ENCODE measurements at places on chromosomes 5 and 9. TPM values are rescaled to one million over a fixed set of nuclear protein-coding genes. Genes with fewer than 3 reads are reported as not detected.
A peak's percentile ranks its signal among the peaks of the same experiment; 100 is the strongest.

- DNase-seq, result no peak
Observed at GRCh38 chr9:76701441-76702039, 62.7 kb upstream of the PCA3 start.

GRCh38 chr9:116939614-116940013, 252.5 kb downstream of the TRIM32 start:
- DNase-seq, result no peak

The PALM2AKAP2 gene
- 5.0 TPM for polyA plus RNA-seq

- no peak for DNase-seq
Observed at GRCh38 chr5:150246835-150247234, 42.7 kb downstream of the CAMK2A start.

DNA sequence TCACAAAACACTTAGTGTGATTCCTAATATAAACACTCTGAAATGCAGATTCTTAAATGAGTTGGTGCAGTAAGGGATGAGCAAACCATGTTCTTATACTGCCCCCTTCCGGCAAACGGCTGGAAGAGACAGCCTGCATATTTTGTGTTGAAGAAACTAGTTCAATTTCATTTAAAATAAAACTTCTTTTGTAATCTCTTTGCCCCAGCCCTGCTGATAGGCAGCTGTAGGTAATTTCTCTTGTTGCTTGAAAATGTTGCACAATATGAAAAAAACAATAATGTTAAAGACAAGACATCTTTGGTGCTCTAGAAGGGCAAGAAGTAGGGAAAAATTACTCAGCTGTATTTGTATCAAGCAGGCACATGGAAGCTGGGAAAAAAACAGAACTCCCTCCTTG, 89.7 kb upstream of the CCNG1 start:
- DNase-seq, result peak; percentile 8

The PCDHGA8 gene
- 0.93 TPM for polyA plus RNA-seq

- DNase-seq, result no peak
Observed at GRCh38 chr5:112762113-112762810, 24.6 kb downstream of the APC start.

DNA sequence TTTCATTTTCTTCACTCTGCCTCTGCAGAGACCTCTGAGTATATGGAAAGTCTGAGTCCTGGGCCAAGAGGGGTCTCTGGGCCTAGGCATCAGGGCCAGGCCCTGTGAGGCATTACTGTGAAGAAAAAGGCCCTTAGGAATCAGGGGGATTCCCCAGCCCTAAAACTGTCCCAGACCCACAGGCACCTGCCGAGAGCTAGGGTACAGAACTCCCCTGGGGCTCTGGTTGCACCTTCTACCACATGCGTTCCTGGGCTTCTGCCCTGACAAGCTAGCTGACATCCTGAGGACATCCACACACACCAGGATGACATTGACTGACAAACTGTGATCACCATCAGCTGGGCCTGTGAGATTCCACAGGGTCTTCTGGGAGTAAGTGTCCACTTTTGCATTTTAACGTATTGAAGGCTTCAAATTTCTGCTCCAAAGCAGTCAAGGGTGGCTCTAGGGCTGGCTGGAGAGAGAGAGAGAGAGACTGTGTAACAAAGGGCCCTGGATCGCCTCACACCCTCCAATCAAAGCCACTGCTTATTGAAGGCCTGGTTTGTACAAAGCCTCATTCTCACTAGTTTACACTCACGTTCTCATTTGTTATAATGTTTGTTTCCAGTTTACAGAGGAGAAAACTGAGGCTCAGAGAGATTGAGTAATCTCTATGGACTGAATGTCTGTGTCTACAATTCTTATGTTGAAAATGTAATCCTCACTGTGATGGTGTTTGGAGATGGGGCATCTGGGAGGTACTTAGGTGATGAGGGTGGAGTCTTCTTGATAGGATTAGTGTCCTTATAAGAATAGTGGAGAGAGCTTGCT, 45.1 kb downstream of the TGFBI start:
- DNase-seq, result no peak

The MLANA gene
- not detected for polyA plus RNA-seq

DNA sequence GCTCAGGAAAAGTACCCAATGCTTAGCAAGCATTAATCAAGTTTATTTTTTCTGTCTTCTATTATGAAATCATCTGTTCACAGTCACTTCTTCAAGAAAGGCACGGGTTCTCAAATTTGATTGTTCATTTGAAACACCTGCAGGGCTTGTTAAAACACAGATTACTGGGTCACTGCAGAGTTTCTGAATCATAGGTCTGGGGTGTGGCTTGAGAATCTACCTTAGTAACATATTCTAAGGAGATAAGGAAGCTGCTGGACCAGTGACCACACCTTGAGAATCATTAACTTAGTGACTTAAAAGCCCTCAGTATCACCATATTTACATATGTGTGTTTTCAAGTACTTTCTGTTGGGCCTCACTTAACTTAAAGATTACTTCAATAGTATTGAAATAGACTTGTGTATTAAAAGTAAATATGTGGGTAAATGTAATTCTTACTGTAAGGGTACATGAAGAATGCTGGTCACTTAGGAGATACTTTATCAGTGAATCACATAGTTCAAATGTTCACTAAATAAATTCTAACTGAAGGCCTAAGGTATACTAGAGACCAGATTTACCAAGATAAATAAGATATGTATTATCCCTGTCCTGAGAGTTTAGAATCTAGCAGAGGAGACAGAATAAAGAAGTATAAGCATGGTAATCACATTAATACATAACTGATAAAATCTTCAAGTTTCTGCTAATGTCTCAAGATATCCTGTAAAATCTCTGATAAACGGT, 1342.1 kb upstream of the C9orf72 start:
- no peak for DNase-seq

GRCh38 chr9:27628311-27628710, 55.0 kb upstream of the C9orf72 start:
- no peak for DNase-seq

The OTP gene
- not detected for polyA plus RNA-seq

GRCh38 chr5:64811050-64811640, 42.4 kb downstream of the CWC27 start:
- DNase-seq, result peak; percentile 27

DNA sequence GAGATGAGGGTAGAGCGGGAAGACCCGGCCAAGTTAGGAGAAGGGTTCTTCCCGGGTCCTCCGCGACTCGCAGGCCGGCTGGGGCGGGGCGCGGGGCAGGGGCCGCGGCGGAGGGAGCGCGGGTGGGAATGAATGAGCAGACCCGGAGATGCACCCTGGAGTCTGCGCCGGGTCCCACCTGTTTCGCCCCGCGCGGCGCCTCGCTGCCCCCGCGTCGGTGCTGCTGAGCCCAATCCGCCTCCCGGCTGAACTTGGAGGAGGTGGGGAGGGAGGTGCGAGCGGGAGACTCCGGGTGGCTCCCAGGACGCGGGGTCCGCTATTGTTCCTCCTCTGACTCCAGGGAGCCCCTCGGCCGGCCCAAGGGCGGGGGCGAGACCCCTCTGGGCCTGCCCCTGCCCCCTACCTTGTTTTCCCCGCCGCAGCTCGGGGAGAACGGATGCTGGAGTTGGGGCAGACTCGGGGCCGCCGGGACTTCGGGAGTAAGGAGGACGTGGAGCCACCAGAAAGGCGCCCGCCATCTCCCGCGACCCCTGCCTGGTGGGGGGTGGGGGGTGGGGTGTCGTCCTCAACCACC, 659 bp downstream of the RAI14 start:
- no peak for DNase-seq

DNA sequence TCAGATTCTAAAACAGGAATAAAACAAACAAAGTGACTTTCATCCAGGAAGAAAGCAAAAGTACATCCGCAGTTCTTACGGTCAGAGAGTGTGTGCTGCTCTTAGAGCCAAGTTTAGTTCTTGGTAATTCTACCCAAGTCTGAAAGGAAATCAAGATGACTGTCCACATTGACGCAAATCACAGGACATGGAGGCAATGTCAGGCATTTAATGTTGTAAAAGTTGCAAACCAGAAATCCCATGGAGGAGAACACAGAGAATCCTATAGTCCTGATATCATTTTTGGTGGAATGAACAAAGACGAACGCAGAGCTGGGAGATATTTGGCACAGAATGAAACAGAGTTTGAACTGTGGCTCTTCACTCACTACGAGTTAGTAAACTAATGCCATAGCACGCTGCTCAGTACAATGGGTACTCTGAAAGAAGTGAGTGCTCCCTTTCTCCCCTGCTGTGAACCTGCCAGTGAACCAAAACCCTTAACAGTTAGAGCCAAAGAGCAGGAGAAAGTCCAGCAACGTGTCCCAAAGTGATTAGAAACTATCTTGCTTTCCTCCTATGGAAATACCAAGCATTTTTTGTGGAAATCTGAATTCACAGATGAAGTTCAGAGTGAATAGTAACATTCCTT, 74.3 kb downstream of the MUSK start:
- DNase-seq, result peak; percentile 59

GRCh38 chr9:134247918-134248631, 78.2 kb upstream of the RXRA start:
- DNase-seq, result no peak

DNA sequence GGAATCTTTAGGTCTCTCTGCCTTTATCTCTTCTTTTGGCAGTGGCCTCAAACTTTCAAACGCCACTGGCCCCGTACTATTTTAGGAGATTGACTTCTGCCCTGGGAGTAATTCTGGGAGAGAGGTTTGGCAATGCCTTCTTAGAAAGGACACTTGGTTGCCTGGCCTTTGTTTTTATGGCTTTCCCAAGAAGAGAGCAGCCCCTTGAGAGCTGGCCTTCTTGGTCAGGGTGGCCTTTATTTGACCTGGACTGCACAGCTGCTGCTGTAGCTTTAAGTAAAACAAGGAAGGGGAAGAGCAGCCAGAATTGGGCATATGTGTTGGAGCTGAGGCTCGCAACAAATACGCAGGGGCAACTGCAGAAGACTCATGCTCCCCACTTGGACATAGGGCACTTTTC, 60.8 kb downstream of the PTPN3 start:
- no peak for DNase-seq

- DNase-seq, result no peak
Observed at GRCh38 chr5:8857051-8857450, 688.8 kb downstream of the SEMA5A start.

DNA sequence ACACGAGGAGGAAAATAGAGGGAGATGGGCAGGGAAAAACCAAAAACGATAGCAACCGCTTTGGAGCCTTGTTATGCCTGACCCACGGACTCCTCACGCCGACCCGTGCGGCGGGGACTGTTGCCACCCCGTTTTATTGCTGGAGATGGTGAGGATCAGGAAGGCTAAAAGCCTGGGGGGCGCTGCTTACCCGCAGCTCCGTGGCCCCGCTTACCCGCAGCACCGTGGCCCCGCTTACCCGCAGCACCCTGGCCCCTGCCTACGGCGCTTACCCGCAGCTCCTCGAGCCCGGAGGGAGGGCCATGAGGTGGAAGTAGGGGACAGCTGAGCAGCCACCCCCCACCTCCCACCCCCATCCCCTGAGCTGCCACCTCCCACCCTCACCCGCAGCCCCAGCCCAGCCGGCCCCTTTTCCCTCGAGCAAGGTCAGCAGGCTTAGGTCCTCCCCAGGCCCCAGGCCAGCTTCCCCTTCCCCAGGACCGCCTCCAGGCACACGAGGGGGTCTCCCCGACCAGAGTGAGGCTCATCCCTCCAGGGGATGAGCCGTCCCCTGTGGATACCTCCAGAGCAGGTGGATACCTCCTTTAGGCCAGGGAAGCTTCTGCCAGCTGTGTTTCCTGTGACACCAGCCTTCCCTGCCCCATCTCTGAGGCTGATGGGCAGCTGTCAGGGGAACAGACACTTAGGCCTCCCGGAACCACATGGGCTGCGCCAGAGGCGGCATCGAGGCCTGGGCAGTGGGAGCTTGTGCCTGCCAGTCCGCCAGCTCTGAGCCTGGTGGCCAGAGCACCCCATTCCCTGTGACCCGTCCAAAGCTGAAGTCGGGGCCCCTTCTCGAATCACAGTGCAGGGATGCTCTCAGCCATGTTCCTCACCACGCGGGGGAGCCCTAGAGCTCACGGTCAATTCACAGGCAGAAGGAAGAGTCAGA, 92.3 kb downstream of the LMX1B start:
- DNase-seq, result no peak

The RAI14 gene
- 211 TPM for polyA plus RNA-seq

DNA sequence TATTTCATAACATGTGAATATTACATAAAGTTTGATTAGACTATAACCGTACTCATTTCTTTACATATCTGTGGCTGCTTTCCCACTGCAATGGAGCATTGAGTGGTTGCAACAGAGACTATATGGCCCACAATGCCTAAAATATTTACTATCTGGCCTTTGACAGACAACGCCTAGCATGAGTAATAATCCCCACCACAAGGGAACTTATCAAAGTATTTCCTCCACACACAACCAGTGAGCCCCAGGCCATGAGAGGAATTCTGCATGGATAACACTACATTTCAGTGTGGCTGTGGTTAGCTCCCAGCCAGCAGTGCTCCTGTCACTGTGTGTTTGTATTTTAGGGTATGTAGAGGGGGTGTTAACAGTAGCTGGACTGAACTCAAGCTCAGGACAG, 54.8 kb downstream of the FAM81B start:
- no peak for DNase-seq

GRCh38 chr9:119273325-119273904, 95.8 kb downstream of the BRINP1 start:
- DNase-seq, result no peak

The CENPK gene
- 4.2 TPM for polyA plus RNA-seq

- DNase-seq, result no peak
Observed at GRCh38 chr9:96154081-96154480, 147.9 kb downstream of the HSD17B3 start.

DNA sequence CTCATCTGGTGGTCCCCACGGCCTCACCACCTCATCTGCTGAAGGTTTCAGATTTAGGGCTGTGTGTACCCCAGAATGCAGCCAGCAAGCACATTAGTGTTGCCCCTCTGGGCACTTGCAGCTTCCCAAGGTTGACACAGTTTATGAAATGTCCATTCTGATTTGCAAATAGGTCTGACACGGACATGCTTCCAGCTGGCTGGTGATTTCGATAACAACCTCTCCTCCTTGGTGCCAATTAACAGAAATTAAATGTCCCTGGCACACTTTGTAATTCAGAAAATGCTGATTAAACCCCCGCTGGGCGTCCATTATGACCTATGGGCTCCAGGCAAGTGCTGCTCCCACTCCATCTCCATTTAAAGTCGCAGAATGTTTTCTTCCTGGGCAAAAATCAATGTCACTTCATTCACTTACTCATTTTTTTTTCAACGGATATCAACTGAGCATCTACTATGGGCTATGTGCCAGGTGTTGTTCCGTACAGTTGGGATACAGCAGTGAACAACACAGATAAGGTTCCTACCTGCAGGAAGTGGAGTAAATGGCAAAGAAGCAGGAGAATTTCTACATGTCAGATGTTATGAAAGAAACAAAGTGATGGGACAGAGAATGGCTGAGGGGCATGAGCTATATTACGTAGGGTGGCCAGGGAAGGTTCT, 32.0 kb downstream of the PLAC8L1 start:
- no peak for DNase-seq

The C5orf58 gene
- not detected for polyA plus RNA-seq

GRCh38 chr5:144298658-144299057, 128.0 kb downstream of the KCTD16 start:
- no peak for DNase-seq

- no peak for DNase-seq
Observed at GRCh38 chr5:77568082-77568481, 70.4 kb downstream of the OTP start.

DNA sequence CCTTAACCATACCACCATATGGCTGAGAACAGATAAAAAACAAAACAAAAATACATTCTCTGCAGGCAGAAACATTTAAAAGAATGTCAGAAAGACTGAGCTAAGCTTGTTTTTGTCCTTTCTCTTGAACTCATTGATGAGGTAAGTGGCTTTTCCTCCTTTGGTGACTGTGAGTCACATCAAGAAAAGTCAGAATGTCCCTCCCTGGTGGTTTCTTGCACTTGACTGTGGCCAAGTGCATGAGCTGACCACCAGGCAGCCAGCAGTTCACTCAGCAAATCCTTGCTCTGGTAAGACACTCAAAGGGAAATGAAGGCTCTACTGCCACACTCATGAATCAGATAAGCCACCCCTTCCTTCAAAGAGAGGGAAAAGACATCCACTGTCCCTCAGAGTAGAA, 970.9 kb downstream of the TAF11L14 start:
- DNase-seq, result no peak
